ENCODE measurements at places on chromosomes 4 and X. TPM values are rescaled to one million over a fixed set of nuclear protein-coding genes. Genes with fewer than 3 reads are reported as not detected.

The SLC4A4 gene
- total RNA-seq, result 0.14 TPM

The MCTS1 gene
- total RNA-seq, result 51.1 TPM

The CENPVL2 gene
- not detected for total RNA-seq

The ALB gene
- not detected for total RNA-seq

The CYBB gene
- total RNA-seq, result not detected

The ETDB gene
- total RNA-seq, result not detected

The TRMT2B gene
- 9.7 TPM for total RNA-seq

The GLRA2 gene
- not detected for total RNA-seq

The SEC24B gene
- 15.0 TPM for total RNA-seq

The AP1S2 gene
- 12.9 TPM for total RNA-seq

The STIM2 gene
- 25.0 TPM for total RNA-seq

The RBMXL3 gene
- total RNA-seq, result not detected

The CLCN4 gene
- 1.5 TPM for total RNA-seq

The DUSP9 gene
- total RNA-seq, result 5.4 TPM

The SSX3 gene
- not detected for total RNA-seq

The RHOXF2 gene
- not detected for total RNA-seq

The TIMM17B gene
- total RNA-seq, result 113 TPM

The BLOC1S4 gene
- 25.5 TPM for total RNA-seq

The TRIM61 gene
- 1.2 TPM for total RNA-seq

The ADGRG4 gene
- total RNA-seq, result not detected

The NAT8L gene
- total RNA-seq, result not detected

The CRMP1 gene
- not detected for total RNA-seq

The F8A2 gene
- total RNA-seq, result not detected

The BBS12 gene
- 0.56 TPM for total RNA-seq

The CPE gene
- 17.7 TPM for total RNA-seq

The TRAM1L1 gene
- total RNA-seq, result 1.9 TPM

The RP2 gene
- 12.9 TPM for total RNA-seq

The MTTP gene
- total RNA-seq, result 0.28 TPM

The SSX2B gene
- total RNA-seq, result not detected

The PDE5A gene
- total RNA-seq, result 2.5 TPM

The CAPN6 gene
- total RNA-seq, result 0.14 TPM

The EIF4E gene
- 161 TPM for total RNA-seq

The HPGD gene
- 4.5 TPM for total RNA-seq

The TLR2 gene
- total RNA-seq, result 1.0 TPM

The PLS3 gene
- total RNA-seq, result 271 TPM
